ENCODE measurements at places on chromosomes 5 and 9.

- no peak for DNase-seq
Measured at GRCh38 chr5:180990882-180991242, 2.2 kb downstream of the BTNL3 start.

GRCh38 chr5:74530326-74531050 lies 110.0 kb downstream of the ENC1 start:
- no peak for DNase-seq

GRCh38 chr5:143619040-143619439 lies 192.9 kb upstream of the HMHB1 start:
- DNase-seq, result no peak

DNA sequence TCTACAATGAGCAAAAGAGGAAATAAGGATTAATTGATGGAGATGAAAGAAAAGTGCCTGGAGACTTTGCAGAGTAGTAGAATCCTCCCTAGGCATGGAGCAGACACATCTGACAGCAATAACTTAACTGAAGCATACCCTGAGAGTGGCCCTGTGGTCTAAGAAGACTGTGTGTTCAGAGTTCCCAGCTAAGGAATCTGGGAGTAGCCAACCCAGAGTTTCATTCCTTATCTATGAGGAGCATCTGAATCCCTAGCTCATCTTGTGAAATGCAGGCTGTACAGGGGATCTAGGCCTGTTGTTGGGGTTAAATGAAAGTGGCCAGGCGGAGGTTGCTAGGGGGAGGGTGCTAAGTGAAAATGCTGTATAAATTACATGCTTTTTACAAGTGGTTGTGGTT lies 233.1 kb upstream of the FBXL7 start:
- DNase-seq, result no peak

DNA sequence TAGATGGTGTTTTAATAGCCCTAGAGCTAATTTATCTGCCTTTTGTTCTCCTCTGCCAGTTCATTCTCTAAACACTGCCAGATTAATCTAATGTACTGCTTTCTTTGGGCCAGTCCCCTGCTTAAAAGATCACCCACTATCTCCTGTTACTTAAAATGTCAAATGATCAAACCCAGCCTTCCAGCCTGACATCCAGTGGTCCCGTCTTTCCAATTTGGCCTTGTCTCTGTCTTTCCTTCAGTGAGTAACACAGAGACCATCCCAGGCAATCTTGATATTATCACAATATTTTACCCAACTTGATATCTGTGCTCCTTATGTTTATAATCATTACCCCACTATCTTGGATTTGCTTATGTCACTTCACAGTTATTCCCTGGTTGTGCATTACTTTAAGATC lies 12.0 kb downstream of the PRR16 start:
- DNase-seq, result no peak
